ENCODE measurements at places on chromosomes 2 and 18.

- no peak for DNase-seq
Measured at GRCh38 chr2:186576614-186577013, 13.2 kb upstream of the ITGAV start.

GRCh38 chr18:78659748-78660147 lies 319.9 kb upstream of the SALL3 start:
- no peak for DNase-seq

- no peak for DNase-seq
Measured at GRCh38 chr18:10388373-10388772, 66.1 kb upstream of the APCDD1 start.

- DNase-seq: no peak
Measured at GRCh38 chr2:26423750-26424149, 22.0 kb downstream of the DRC1 start.

DNA sequence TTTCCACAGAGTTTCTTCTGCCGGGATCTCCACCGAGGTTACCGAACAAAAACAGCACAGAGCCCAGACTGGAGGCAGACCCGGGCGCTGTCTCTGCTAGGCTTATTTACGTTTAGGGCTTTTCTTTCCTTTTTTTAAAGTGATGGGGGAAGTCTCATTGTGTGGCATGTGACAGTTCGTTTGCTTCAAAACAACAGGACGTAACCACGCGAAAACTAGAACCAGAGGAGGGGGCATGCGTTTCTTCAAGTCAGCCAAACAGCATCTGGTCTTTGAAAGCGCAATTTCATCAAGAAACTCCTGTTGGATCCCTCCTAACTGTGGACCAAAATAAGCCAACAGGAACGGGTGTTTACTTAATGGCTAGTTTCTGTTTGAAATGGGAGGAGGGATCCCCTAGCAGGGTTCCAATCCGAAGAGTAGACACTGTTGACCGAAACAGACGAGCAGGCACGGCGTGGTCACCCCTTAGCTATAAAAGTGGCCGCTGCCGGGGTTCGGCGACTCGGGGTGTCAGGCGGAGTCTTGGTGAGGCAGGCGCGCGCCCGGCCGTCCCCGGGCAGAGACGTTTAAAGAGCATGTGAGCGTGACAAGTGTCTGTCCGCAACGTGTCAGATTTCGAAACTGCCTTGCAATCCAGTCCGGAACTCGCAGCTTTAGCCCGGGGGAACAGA lies 997 bp upstream of the TGIF1 start:
- DNase-seq: peak; percentile 98

DNA sequence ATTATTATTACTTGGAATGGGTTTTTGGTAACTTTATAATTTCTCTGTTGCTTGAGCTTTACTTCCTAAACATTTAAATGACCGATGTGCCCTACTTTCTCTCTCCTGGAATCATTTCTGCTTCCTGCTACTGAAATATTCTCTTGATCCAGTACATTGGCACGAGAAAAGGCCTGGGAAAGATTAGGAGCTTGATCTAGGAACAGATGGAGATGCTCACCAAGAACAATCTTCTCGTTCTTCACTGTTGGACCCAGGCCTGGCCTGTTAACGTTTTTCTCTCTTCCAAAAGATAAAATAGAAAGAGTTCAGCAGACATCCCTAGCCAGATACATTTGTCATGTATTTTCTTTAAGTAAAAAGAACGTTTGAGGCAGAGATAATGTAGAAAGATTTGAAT lies 1356.8 kb upstream of the CRIM1 start:
- DNase-seq: no peak

DNA sequence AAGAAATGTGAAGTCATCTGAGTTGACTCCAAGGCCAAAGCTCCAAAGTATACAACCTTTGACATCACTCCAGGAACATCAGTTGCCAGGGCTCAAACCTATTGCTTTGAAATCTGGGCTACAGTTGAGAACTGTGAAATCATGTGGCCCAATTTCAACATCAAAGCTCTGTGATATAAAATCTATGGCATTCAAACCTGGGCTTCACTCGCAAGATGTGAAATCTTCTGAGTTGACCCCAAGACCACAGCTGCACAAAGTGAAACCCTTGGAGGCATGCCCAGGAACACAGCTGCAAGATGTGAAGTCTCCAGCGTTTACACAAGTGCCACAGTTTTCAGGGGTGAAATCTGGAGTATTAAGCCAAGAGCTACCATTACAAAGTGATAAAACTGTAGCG lies 9.4 kb upstream of the ZNF512 start:
- DNase-seq: no peak

- DNase-seq: no peak
Measured at GRCh38 chr2:77746780-77747179, 224.6 kb upstream of the LRRTM4 start.

DNA sequence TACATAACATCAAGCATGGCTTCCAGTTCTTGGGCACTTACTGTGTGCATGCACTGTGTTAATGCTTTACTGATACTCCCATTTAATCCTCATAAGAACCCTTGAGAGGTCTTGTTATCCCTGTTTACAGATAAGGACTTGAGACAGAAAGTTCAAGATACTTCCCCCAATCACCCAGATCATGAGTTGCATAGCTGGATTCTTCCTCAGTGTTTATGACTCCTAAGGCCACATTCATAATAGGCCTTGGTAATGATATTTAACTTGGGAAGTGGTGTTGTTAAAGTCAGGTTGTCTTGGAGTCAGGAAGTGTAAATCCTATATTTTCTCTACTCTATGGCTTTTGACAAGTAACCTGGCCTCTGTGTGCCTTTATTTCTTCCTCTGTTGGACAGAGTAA lies 22.7 kb downstream of the NOSTRIN start:
- DNase-seq: peak; percentile 11

- DNase-seq: no peak
Measured at GRCh38 chr2:227219312-227220105, 55.1 kb downstream of the COL4A3 start.

DNA sequence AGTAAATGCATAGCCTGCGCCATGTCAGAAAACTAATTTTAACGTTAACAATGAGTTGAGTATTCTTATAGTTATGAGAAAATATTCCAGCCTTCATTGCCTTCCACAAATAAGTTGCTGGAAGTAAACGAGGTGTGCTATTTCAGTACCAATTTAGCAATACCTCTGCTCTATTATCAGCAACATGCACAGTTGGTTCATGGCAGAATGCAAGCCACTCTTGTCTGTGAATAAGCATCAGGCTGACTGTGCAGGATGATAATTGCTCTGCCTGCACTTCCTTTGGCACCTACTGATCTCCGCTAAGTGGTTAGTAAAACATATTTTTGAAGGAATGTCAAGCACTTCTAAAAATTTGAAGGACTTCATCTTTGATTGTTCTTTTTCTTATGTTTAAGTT lies 261.9 kb upstream of the SIX3 start:
- DNase-seq: no peak

- no peak for DNase-seq
Measured at GRCh38 chr2:96799623-96799935, 16.5 kb upstream of the CNNM3 start.

DNA sequence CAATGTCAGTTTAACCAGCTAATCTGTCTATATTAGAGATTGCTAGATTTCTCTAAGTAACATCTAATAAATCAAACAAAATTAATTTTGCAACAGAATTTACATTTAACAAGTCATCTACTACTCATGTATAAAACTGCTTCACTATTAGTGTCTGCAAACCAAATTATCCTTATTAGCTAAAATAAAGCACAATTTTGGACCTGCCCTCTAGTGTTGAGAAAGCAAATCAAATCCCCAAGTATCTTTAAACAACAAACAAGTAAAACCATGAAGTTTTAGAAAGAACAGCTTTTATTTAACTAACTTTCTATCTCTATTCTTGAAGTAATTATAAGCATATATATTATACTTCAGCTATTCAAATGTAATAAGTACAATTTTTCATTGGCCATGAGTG lies 113.1 kb upstream of the SP3 start:
- peak; percentile 6 for DNase-seq

DNA sequence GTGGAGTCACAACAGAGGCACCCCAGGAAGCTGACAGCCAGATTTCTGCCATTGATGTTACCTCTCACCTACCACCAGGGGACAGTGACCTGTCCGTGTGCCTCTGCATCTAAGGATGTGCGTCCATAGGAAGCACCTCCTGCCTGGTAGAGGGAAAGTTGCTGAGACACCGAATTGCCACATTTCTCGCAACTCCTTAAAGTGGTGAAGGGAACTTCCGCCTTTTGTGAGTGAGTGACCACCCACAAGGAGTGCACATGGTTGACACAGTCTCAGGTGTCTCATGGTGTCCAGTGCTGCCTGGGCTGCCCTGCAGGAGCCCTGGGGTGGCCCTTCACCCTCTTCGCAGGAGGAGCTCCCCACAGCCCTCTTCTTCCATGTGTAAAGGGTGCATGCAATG lies 201.8 kb downstream of the GBX2 start:
- DNase-seq: no peak

DNA sequence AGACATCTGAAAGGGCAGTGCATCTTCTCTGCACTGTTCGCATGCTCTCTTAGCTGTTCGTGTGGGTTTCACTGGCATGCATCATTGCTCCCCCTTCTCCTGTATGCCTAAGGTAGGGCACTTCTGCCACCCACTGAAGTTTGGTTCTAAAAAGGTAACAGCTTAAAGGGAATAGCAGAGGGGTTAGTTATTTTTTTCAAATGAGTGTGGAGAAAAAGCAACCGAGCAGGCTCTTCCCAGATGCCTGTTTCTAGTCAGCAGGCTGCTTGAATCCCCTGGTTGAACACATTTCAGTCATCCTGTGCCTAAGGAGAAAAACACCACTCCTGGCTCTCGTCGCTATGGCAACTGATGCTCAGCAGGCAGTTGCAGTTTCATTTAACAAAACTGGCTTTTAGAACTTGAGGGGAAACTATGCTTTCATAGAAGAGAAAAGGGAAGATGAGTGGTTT lies 69.8 kb upstream of the GALNT3 start:
- DNase-seq: no peak

Data from erythroblast (primary cell).